Effector CD8-positive, alpha-beta T cell (primary cell): ENCODE measurements at places on chromosomes 5 and 9.

DNA sequence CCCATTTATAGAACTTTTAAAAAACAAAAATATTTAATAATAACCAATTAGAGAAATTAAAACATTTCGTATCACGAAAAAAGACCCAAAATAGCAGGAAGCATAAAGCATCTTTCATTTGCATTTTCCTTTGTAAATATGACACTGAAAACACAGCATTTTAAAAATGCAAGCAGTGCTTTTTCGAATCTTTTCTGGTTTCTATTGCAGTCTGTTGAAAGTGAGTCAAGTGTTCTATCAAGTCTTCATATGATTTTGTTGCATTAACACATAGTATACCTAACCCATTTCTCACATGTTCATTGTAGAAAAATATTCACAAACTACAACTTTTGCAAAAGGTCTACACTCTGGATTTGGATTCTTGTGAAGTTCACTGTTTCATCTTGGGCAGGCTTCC is 198.8 kb downstream of the SEMA5A start:
- no peak for DNase-seq

- DNase-seq, result peak; percentile 6
Observed at GRCh38 chr5:157917899-157918809, 59.2 kb upstream of the CLINT1 start.

GRCh38 chr9:9847750-9848149 is 765.1 kb downstream of the PTPRD start:
- DNase-seq, result no peak

DNA sequence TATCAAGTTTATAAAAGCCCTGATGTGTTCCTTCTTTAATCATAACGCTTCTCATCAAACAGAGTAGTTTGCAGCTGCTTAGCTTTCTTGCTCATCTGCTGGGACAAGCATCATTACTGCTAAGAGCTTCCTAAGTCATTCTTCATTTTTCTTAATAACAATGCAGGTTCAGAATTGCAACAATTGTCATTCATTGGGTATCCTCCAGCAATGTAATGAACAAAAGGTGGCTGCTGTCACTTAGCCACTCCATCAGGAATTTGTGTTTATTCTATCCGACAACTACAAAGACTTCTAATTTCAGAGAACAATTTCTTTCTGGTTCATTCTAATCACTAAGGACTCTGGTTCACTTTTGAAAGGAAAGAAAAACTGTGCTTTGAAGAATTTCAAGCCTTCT is 836.7 kb upstream of the CDH10 start:
- DNase-seq, result no peak

- no peak for DNase-seq
Observed at GRCh38 chr9:80070071-80070742, 498.4 kb downstream of the TLE4 start.

DNA sequence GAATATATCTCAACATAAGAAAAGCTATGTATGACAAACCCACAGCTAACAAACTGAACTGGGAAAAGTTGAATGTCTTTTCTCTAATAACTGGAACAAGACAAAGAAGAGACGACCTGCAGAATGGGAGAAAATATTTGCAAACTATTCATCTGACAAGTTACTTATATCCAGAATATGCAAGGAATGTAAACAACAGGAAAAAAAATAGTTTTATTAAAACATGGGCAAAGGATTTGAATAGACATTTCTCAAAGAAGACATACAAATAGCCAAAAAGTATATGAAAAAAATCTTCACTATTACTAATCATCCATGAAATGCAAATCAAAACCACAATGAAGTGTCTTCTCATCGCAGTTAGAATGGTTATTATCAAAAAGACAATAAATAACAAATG is 181.7 kb upstream of the TLX3 start:
- no peak for DNase-seq

DNA sequence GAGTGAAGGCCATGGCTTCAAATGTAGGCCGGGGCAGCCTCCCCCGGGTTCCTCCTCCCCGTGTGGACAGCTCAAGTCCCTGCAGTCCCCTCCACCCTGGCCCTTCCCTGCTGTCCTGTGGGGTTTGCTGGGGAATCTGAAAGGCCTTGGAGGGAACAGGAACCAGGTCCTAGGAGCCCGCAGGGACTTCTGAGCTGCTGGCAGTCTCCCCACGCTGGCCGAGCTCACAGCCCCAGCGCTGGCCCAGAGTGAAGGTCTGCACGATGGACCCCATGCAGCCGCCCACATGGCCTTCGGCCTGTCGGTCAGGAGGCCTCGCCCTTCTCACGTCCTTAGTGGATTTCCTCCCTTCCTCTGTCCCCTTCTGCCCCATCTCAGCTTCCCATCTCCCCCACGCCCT is 25.7 kb upstream of the NOTCH1 start:
- no peak for DNase-seq

DNA sequence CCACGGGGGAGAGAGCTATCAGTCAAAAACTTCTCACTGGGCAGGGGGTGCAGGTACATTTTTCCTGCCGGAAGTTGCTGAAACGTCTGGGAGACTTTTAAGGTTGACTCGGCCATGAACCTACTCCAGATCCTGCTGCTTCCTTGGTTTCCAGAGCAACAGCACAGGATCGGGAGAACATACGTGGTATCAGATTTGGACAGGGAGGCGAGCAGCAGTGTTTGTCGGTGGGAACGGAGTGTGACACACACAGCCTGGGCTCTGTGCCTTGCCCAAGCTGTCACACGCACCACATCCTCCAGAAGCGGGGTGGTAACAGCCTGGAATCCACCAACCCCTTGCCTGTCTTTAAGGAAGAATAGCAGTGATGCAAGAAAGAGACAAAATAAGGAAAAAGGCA is 276.5 kb downstream of the SLIT3 start:
- DNase-seq, result no peak

DNA sequence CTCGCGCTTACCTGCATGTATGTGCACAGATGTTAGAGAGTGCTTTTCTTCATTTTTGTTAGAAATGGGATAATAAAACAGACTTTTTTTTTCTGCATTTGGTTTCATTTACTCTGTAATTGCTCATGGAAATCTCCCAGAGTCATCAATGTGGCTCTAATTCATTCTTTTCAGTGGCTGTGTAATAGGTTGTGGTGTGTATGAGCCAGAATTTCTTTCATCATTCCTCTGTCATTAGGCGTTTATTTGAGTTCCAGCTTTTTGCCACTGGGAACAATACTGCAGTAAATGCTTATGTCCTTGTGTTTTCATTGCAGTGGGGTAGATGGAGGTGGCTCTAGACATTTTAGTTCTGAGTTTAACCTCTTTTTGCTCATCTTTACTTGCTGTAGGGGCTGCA is 118.9 kb downstream of the NXNL2 start:
- no peak for DNase-seq

DNA sequence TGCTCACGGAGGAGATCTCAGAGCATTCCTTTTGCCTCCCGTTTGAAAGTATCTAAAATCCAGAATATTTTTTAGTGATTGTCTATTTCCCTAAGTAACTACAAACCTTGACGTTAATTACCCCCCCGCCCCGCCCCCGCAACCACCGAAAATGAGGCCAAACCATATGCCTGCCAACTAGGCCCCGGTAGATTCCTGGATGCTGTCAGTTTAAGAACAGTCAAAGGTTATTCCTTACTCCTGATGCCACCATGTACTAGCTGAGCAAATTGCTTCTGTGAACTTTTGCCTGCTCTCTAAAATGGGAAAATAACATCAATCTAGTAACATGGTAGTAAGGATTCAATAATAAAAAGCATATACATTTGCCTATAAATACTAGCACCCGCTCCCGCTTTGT is 244.8 kb downstream of the SAXO1 start:
- no peak for DNase-seq

- DNase-seq, result no peak
Observed at GRCh38 chr9:101993771-101994170, 255.3 kb upstream of the GRIN3A start.

- DNase-seq, result no peak
Observed at GRCh38 chr5:92907938-92908606, 672.9 kb downstream of the NR2F1-AS1 start.

GRCh38 chr5:145244788-145245187 is 590.4 kb downstream of the PRELID2 start:
- DNase-seq, result no peak

DNA sequence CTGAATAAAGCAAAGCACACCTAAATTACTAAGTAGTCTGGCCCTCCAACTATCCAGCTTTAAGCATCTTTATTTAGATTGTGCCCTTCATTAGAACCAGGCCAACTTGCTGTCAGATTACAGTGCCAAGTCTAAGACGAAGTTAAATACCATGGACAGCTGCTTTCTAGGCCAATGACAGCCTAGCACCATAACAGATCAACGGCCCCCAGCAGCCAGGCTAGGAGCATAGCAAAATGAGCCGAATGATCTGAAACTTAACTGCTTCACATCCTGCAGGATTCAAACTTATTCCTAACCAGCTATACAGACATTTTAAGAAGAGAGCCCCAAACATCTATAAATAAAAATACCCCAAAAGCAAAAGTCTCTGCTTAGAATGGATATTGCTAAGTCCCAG is 6.8 kb downstream of the SLC24A2 start:
- no peak for DNase-seq

DNA sequence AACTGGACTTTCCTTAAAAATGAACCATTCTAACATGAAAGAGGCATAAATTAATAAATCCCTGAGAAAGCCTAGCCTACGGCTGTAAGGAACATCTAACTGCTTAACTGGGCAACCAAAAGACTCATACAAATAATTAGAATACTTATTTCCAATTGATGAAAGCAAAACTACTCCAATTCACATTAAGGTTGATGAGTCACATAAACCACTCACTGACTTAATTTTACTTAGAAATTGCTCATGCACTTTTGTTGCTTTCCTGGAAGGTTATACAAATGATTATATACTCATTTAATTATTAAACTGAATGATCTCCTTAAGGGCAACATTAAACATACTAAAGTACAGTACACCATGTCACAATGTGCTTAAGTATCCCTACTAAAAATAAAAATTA is 101.9 kb downstream of the NFIB start:
- DNase-seq, result no peak

DNA sequence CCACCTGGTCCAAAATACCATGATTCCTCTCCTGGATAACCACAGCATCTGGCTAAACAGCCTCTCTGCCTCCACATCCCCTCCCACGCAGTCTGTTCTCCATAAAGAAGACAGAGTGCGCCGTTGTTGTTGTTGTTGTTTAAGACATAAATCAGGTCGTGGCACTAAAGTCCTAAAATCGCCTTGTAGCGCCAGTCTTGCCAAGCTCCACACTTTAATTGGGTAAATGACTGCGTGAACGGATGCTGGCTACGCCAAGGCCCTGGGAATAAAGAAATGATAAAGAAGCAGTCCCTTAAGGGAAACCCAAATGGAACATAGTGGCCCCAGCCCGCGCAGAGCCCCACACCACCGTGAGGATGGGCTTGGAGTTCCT is 364 bp upstream of the SFXN1 start:
- no peak for DNase-seq

GRCh38 chr5:115895821-115896220 is 54.1 kb downstream of the AP3S1 start:
- no peak for DNase-seq

GRCh38 chr5:112097768-112098167 is 321.3 kb downstream of the EPB41L4A start:
- no peak for DNase-seq

DNA sequence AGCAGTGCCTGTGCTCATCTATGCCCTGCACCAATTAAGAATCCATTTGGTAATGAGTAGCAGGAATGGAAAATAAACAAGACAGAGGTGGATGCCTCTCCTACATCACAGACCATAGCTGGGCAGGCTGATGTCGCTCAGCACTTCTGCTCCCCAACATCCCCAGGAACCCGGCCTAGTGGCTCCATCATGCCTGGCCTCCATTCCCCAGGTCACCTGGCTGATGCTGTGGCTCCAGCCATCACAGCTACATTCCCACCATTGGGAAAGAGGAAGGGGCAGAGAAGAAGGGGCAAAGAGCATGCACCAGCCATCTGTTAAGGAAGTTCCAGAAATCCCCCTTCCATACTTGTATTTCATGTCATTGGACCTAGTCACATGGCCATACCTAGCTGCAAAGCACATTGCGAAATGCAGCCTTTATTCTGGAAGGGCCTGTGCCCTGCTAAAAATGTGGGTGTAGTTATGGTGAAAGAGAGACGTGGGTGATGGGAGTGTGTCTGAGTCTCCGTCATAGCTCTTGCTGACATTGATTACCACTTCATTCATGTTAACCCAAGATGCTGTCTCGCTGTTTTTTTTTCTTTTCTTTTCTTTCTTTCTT is 86.1 kb upstream of the ADAMTS2 start:
- no peak for DNase-seq

DNA sequence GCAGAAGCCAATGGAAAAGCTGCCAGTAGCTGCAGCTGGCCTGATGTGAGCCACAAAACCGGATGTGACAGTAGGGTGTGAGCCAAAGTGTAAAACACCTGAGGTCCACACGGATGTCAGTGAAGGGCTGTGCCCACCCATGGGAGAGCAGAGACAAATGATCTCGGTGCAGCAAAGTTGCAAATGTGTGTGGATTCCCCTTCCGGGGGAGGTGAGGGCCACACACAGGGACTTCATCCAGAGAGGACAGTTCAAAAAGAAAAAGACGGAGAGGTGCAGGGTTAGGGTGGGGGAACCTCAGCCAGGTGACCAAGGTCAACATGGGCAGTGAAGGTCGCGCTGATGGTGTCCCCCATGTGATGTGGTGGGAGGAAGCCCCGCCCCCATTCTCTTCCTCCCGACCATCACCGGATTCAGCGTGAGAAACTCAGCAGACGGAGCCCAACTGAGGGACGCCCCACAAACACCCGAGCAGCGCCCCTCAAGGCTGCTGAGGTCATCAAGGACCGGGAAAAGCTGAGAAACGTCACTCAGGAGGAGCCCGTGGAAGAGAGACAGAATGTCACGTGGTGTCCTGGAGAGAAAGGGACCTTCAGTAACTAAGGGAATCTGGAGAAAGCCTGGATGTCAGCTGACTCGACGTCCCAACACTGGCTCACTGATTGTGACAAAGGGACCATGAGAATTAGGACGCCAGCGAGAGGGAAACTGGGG is 11.4 kb upstream of the PTGDS start:
- DNase-seq, result no peak

DNA sequence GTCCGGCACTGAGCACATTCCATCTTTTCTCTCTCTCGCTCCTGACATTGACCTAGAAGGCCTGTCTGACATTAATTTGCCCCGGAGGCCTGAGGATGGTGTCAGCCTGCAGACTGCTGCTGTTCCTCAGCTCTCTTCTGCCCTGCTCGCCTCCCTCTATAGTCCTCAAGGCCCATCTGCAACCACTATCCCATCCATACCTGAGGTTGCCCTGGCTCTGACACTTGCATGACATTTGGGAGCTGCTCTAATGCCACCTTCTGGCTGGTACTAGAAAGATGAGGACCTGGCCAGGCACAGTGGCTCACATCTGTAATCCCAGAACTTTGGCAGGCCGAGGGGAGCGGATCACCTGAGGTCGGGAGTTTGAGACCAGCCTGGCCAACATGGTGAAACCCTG is 38.6 kb upstream of the GGTA1 start:
- DNase-seq, result no peak

DNA sequence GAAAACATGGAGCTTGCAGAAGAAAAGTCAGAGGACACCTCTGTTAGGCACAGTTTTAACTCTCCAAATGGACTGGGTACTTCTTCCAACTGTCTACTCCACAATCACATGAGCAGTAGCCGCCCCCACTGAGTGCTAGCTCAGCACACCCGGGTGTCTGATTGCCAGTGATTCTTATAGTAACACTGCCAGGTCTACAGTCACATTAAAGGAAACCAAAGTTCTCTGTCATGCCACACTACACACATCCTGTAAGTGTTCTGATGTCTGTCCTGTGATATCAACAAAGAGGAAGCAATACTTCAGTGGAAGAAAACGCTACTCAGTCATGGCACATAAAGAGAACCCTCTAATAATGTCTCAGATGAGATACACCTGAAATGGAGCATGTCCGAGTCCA is at the start of gene HAVCR2:
Gene HAVCR2, minus strand, starts transcription at position 69 of the 400 bp plus-strand sequence. Its CDS starts 61 bp downstream, at position 8.
- DNase-seq, result peak; percentile 3

- DNase-seq, result no peak
Observed at GRCh38 chr9:14415947-14416346, 102.0 kb upstream of the NFIB start.
